HT1080 (cell line): ENCODE measurements at places on chromosomes 1 and 21.

DNA sequence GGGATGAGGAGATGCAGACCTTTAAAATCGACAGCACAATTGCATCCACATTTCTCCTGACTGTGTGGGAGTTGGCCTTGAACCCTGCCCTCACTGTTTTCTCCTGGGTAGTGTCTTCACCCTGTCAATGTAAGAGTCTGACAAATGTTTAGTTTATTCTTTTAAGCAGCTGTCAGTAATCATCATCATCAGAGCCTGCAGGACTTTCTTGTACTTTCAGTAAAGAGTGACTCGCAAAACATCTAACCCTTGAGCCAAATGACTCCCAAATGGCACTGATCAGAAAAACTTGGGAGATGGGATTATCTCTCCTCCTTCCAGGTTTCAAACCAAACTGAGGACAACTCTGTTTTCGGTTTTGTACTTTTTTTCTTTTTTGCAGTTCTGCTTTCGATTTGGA, 460.2 kb downstream of the KIF26B start:
- DNase-seq, result no peak

- DNase-seq, result no peak
Observed at GRCh38 chr1:111513410-111514020, 10.1 kb upstream of the ADORA3 start.

- DNase-seq, result no peak
Observed at GRCh38 chr1:34780528-34780927, 486 bp upstream of the GJB3 start.

- DNase-seq, result peak; percentile 83
Observed at GRCh38 chr1:975896-976683, 5.8 kb downstream of the PERM1 start.

DNA sequence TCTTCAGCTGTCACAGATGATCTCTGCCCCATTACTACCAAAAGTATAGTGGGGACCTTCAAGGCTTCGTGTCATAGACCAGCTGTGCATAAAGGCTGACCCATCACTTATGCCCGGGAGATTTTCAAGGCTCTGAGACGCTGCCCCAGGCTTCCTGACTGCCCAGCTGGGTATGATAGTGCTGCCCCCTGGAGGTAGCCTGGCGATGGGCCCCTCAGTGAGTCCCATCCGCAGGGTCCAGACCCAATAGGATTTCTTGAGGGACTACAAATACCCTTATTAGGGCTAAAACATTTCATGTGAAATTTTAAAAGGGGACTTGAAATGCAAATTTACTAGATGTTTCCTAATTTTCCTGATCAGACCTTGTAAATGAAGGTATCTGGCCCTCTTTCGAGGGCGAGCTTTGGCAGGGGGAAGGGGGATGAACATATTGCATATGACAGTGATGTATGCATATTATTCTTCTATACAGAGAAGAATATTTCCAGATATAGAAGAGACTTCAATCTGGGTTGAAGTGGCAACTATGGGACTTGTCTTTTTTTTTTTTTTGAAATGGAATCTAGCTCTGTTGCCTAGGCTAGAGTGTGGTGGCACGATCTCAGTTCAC, 11.7 kb upstream of the FCMR start:
- DNase-seq, result no peak

- no peak for DNase-seq
Observed at GRCh38 chr1:234862360-234862943, 252.5 kb upstream of the IRF2BP2 start.

DNA sequence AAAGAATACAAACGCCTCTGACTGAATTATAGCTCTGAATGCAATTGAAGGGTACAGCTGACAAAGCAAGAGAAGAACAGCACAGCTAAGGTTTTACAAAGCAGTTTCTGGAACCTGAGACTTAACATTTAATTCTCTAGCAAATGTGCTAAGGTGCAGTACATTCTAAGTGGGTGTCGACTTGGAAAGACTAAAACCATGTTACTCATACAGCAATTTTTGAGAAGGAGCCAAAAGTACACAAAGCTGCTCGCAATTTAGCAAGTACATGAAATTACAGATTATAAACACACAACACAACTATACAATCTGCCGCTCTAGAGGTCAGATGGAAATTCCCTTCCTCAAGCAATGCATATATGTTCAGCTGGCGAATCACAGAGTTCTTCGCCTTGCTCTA, 121.9 kb downstream of the TIAM1 start:
- no peak for DNase-seq

DNA sequence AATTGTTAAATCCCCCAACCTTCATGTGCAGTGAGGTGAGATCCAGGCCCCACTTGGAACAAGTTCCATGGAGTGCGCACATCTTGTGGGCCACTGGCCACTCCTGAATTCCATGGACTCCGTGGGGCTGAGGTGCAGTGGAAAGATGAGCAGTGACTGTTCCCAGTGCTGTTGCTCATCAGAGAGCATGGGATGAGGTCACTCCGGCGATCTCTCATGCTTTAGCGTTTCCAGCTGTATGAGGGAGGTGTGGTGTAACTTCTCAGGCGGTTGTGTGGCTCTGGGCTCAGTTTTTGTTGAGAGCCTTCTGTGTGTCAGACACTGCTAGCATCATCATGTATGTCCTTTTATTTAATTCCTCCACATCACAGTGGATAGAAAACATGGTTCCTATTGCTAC, 96.2 kb downstream of the GALNT2 start:
- no peak for DNase-seq

DNA sequence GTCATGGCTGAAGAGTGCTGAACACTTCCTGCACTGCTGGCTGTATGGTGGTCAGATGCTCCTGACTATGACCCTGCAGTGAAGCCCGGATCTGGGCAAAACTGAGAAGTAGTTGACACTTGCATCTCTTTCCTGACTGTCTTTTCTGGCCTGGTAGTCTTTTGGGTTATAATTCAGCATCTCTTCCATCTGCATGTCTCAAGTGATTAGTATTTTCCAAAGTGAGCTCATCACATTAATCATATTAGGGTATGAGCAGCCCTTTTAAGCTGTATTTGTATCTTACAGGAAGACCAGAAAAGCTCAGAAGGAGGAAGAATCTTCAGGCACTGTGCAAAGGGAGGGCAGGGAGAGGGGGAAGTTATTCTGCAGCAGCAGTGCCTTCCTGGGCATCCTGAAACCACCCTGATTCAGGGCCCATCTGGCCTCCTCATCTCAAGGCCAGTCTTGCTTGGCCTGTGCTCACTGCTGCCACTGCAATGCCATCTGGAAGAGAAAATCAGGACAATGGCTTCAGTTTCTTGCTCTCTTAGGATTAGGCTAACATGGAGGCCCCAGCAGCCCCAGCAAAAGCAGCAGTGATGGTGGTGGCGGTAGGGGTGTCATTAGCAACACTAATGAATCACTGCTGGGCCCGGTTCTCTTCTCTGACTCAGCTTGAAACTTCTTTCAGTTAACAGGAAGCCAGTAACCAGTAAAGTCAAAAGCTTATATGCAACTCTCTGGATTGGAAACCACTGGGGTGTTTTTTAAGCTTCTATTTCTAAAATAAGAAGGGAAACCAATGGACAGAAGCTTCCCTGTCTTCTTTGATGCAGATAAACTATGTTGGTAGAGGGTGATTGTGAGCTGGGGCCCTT, 63.3 kb upstream of the WDR26 start:
- DNase-seq, result peak; percentile 94

DNA sequence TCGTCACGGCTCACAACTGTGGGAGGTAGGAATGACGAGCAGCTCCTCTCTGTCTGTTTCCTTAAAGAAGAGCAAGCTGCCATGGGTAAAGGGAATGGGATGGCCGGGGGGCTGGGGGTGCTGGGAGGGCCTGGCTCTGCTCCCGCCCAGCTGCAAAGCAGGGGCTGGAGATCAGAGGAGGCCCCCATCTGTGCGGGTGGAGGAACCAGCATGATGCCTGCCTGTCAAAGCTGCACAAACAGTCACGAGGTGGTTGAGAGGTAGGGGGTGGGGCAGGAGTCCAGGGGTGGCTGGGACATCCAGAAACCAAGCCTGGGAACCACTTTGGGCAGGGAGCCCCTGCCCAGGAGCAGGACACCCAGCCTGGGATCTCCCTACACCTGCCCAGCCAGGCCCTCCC, 12.6 kb downstream of the SLC41A1 start:
- no peak for DNase-seq

DNA sequence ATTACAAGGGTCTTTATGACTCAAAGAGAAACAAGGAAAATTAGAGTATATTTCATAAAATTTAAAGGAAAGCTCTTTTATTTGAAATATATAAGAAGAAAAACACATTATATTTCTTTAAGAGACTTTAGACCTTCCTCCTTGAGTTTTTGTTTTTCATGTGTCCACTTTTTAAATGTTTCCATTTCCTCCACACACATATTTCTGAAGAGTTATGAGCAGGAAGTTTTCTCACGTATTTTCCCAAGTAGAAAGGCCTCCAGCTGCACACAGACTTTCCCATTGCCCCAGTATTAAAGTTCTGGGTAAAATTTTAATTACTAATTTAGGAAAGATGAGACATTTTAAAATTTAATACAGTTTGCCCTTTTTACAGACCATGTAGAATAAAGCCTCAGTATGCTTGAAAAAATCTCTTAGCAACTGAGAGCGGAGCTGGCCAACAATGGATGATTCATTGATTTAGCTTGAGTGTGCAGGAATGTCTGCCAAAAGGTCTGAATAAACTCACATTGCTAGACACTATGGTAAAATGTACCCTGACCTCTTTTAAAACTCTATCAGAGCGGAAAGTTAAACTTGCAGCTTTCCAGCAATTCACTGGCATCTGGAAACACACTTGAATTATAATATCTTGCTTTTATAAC, 57.9 kb downstream of the DDAH1 start:
- DNase-seq, result peak; percentile 84

DNA sequence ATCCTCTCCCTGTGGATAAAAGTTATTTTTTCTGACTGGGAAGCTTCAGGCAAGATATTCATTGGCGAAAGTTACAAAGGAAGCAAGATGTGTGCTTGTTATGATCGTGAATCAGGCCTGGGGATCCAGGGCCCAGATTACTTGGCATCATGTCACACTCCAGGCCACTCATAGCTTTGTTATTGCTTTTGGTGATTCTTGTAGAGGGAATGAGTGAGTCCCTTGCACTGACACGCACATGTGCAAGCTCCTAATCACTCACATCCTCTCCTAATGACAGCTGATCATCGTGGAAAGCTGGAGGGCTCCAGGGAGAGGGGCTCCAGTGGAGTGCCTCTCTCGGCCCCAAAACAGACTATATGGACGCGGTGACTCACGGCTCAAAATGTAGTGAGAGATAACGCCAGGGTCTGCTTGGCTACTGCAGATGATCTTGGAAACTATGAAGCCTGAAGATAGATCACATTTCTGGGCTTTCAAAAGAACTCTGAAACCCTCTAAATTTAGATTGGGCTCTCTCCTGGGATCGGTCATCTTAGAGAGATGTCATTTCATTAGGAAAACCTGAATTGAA, 481.1 kb upstream of the USP24 start:
- DNase-seq, result peak; percentile 87

GRCh38 chr1:220803401-220804201, 16.9 kb downstream of the MTARC1 start:
- DNase-seq, result peak; percentile 43

GRCh38 chr1:37448691-37449417, 25.5 kb upstream of the ZC3H12A start:
- no peak for DNase-seq

- DNase-seq, result no peak
Observed at GRCh38 chr1:167792188-167792565, 70.4 kb downstream of the MPZL1 start.

- DNase-seq, result no peak
Observed at GRCh38 chr1:147820761-147821297, 60.4 kb upstream of the GJA5 start.

- peak; percentile 91 for DNase-seq
Observed at GRCh38 chr1:172398970-172399755, 21.3 kb upstream of the C1orf105 start.

DNA sequence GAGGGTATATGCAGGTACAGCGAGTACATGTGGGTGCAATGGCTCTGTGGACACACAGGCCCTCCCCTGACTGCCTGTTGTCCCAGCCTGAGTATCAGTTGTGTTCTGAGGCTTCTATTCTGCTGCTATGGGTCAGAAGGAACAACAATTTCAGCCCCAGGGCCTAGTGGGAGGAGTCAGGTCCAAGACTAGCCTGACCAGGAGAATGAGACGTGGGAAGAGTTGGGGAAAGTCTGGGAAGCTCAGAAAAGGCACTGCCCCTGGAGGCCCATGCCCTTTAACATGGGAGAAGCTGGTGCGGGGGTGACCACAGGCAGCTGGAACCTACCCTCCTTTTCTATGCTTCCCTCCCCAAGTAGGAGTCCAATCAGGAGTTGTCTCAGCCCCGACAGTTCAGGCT, 7.7 kb downstream of the IGSF8 start:
- DNase-seq, result no peak

GRCh38 chr21:37153196-37153934, 80.3 kb downstream of the TTC3 start:
- DNase-seq, result no peak

GRCh38 chr1:49606082-49606481, 417.7 kb downstream of the AGBL4 start:
- DNase-seq, result no peak

- peak; percentile 6 for DNase-seq
Observed at GRCh38 chr1:218529646-218530300, 184.6 kb downstream of the TGFB2 start.

- no peak for DNase-seq
Observed at GRCh38 chr1:113567427-113567826, 177.1 kb downstream of the MAGI3 start.

- no peak for DNase-seq
Observed at GRCh38 chr1:202807451-202807925, 733 bp downstream of the KDM5B start.

DNA sequence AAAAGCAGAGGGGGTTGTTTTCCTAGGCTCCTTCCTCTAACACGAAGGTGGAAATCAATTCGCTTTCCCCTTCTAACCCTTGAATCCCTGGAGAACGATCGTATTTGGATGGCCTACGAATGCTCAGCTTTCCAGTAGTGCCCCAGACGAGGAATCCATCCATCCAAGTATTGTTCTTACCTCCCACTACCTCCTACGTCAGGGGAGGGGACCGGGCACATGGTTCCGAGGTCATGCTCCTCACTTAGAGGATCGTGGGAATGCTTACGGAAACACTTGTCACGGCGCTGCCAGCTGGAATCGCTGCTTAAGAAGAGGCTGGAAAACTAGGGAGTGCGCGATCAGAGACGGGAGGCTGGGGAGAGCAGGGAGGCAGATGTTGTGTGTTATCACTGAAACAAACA, 47.4 kb downstream of the CAPZB start:
- no peak for DNase-seq

- peak; percentile 37 for DNase-seq
Observed at GRCh38 chr1:110087812-110088738, 17.6 kb upstream of the ALX3 start.

DNA sequence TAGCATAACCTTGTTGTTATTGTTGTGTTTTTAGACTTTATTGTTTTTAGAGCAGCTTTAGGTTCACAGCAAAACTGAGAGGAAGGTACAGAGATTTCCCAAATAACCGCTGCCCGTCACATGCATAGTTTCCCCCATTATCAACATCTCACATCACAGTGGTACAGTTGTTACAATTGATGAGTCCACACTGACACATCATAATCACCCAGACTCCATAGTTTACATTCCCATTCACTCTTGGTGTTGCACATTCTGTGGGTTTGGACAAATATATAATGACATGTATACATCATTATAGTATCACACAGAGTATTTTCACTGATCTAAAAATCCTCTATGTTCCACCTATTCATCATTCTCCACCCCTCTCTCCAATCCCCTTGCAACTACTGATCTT, 25.9 kb upstream of the TOR3A start:
- DNase-seq, result no peak

- peak; percentile 32 for DNase-seq
Observed at GRCh38 chr1:65773391-65774123, 19.1 kb upstream of the PDE4B start.

GRCh38 chr1:183270541-183271141, 84.6 kb downstream of the LAMC2 start:
- peak; percentile 73 for DNase-seq

- DNase-seq, result no peak
Observed at GRCh38 chr1:94743862-94744261, 76.3 kb upstream of the SLC44A3 start.
